Activated naive CD4-positive, alpha-beta T cell treated with anti-CD3 and anti-CD28 coated beads, Interleukin-2, amount 50 U/mL, for 72 hours (primary cell): ENCODE measurements at places on chromosomes 11 and 22. TPM values are rescaled to one million over a fixed set of nuclear protein-coding genes. Genes with fewer than 3 reads are reported as not detected.

KLHDC7B gene
- 11.0 TPM for total RNA-seq

DNA sequence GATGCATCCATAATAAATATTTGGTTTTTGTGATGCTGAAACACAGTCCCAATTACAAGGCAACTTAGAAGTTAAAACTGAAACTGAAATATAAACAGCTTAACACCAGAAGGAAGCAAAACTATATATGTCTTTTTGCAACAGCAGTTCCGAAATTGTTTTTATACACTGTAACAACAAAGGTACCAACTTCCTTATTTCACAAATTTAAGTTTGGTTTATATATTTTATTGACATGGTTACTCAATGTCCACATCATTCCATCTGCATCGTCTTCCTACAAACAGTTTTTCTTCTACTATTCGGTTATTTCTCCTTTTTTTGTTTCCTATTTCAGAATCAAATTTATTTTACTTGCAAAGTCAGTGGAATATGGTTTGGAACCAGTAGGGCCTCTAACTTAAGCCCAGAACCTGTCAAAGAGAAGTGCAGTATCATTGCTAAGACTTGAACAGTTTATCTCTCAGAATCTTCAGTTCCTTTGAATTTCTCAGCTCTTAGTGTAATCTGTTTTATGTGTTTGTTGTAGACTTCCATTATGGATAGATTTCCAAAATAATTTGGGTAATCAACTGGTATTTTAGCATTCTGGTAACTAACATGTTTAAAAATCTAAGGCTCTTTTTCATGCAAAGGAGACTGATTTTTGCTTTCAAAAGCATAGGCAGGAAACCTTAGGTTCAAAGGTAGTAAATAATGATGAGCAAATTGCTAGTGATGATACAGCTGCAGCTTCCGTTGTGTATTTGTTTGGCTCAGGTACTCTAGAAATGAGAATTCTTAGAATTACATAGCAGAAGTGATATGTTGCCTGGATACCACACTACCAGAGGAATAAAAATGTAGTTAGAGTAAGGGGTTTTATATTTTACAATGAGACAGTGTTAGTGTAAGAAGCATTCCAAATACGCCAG is 8.2 kb upstream of the HSPA8 start:
- DNase-seq: no peak

- DNase-seq: no peak
Measured at GRCh38 chr11:1179641-1180040, 21.9 kb downstream of the MUC5AC start.

GRCh38 chr11:65524014-65524740 is 706 bp upstream of the SCYL1 start:
- DNase-seq: no peak

GRCh38 chr22:37115032-37115431 is 5.5 kb upstream of the TMPRSS6 start:
- no peak for DNase-seq
